Activated T-cell treated with anti-CD3 and anti-CD28 coated beads, Interleukin-2, amount 50 U/mL, for 48 hours (primary cell): ENCODE measurements at places on chromosomes 12 and 14.
A peak's percentile ranks its signal among the peaks of the same experiment; 100 is the strongest.

DNA sequence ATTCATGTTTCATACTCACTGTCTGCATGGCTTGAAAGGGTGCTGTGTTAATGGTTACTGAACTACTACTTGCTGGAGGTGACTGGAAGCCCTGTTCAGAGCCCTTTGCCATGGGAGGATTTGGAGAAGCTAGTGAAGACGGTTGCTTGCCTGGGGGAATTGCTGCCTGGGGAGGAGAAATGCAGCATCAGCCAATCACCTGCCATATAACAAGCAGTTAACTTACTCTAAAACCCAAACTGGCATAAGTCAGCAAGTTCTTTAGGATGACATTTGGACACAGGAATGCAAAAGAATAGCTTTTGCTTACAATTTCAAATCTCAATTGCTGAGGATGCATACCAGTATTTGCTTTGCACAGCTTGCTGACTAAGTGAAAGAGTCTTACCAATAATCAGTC, 23.4 kb upstream of the IPO8 start:
- DNase-seq, result no peak

DNA sequence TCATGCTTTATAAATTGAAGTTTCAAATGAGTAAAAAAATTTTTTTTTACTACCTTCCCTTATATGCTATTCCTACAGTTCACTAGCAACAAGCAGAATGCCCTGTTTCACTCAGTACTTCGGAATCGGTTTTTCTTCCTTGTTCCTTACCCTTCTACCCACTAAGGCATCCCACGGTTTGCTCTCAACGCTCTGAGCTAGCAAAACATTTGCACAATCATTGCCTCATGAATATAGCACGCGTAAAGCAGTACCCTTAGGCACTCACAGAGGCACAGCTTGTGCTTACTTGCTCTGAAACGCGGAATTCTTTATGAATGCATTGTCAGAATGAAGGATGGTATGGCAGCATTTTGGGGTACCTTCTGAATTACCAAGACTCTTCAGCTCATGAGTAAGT, 45.0 kb downstream of the PPP1R13B start:
- DNase-seq, result no peak

- DNase-seq, result no peak
These were observed 114.4 kb upstream of the NAP1L1 start for GRCh38 chr12:76198839-76199238.

DNA sequence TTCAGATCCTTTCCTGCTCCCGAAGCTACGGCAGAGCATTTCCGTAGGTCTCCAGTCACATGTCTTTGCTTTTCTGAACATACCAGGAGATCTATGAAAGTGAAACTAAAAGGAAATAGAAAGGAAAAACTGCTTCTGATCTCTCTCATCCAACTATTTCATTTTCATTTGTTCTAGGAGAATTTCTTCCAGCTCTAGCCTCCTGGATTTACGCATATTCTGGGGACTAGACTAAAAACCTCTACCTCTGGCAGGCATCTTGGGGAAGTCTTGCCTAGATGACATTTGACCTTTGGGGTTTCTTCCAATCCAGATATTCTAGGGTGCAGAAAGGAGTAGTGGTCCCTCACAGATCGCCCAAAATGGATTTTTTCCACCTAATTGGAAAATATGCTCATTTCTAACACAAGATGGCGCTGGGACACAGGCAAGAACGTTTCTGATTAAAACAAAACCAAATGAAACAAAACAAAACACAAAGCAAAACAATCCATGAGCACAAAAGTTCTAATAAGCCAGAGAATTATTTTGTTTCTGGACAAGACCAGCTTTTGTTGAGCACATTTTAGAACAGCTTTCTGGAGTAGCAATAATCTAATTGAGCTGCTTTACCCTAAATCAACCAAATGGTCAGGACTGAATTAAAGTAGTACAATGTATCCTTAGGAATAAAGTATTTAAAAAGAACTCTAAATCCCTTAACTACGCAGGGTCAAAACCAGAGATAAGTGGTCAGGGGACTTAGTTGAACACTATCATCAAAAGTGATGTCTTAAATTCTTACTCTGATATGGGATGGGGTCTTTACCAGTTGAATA, 12.3 kb upstream of the PARP11 start:
- no peak for DNase-seq

GRCh38 chr12:87812030-87812429, 217.2 kb downstream of the C12orf50 start:
- no peak for DNase-seq

DNA sequence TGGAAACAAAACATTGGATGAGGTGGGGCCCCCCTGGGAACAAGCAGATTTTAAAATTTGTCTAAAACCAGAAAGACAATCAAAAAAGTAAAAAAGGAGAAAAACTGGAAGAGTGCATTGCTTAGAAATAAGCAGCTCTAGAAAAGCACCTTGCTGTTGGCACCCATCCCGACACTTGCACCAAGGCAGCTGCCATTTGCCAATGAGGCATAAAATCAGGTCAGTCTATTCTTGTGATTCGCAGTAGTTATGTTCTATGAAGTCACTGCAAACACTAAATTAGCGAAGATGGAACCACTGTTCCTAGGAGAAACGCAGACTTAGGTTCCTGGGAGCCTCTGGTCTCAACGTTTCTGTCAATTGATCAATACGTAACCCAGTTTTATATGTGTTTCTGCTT, 16.2 kb downstream of the VPS33A start:
- DNase-seq, result no peak

GRCh38 chr12:48198672-48198971, 4.5 kb downstream of the OR10AD1 start:
- DNase-seq, result no peak

DNA sequence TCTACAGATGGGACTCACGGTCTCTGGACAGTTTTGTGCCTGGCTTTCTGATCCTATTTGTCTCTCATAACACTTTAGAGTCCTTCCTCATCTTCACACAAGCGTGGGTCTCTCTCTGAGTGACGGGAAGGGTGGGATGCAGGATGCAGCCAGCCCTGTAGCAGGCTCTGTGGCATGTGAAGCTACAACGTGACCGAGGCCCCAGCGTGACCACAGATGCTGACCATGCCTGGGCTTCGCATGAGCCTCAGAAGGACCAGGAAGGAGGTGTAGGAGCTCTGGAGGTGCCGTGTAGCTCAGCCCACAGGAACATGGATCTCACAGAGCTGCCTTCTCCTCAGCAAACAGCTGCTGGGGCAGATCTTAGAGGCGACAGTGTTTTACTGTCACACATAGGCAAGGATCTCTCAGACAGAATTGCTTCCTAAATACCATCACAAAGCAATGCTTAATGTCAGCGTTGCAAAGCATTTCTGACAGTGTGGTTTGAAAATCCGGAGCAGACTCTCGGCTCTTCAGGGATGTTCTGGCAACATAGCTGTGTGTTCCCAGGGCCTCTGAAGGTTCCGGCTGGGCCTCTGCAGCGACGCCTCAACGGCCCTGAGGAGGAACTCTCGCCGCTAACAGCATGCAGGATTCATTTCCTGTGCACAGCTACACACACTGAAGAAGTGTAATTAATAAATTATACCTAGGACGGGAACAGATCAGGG, 21.9 kb downstream of the ANKLE2 start:
- no peak for DNase-seq

GRCh38 chr14:89616852-89617341, 199.9 kb upstream of the FOXN3 start:
- DNase-seq, result peak; percentile 27

DNA sequence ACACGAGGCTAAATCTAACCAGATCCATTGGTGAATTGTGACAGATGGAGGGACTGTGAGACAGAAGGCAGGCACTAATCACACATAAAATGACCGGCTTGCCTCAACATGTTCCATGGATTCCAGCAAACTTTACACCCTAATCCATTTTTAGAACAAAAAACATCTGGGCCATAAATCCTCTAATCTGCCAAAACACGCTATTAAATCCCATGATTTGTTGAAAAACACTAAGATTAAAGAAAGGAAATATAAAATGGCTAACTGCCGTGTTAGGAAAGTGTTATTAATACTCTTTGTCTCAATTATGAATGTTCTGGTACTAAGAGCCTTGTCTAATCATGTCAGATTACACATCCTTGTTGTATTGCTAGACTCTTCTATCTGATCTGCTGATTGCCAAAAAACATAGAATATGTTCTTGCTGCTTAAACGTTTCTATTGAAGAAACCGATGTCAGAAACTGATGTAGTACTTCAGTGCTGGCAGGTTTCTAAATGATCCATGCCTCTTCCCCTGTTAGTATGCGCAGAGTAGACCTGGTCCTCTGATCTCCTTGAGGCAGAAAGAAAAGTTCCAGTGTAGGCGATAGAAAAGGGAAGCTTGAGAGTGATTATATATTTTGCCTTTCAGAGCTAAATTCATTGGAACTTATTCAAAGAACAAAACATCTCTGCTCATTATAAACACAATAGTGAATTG, 384.9 kb downstream of the SOX5 start:
- DNase-seq, result no peak

DNA sequence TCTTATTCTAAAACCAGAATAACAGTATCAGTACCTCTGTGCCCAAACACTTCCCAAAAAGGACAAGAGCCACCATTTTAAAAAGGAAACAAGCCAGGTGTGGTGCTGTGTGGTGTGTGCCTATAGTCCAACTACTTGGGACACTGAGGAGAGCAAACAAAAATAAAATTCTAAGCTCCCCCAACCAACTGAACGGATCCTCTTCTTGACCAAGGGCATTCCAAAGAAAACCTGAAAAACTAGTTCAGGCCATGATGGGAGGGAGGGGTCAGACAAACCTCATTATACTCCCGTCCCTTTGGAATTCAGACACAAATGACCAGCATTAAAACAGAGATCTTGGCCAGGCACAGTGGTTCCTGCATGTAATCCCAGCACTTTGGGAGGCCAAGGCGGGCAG, 20.5 kb downstream of the SLC11A2 start:
- DNase-seq, result no peak

GRCh38 chr12:87413784-87414183, 615.4 kb downstream of the C12orf50 start:
- no peak for DNase-seq

GRCh38 chr12:74490390-74491064, 47.1 kb upstream of the ATXN7L3B start:
- DNase-seq, result no peak

- no peak for DNase-seq
These were observed 17.2 kb downstream of the PSMC1 start for GRCh38 chr14:90273532-90273931.
